Activated naive CD4-positive, alpha-beta T cell treated with anti-CD3 and anti-CD28 coated beads, Interleukin-2, amount 50 U/mL, for 16 hours (primary cell): ENCODE measurements at places on chromosomes 2 and 18.

- DNase-seq: no peak
Observed at GRCh38 chr18:38933322-38933721, 1367.7 kb upstream of the CELF4 start.

DNA sequence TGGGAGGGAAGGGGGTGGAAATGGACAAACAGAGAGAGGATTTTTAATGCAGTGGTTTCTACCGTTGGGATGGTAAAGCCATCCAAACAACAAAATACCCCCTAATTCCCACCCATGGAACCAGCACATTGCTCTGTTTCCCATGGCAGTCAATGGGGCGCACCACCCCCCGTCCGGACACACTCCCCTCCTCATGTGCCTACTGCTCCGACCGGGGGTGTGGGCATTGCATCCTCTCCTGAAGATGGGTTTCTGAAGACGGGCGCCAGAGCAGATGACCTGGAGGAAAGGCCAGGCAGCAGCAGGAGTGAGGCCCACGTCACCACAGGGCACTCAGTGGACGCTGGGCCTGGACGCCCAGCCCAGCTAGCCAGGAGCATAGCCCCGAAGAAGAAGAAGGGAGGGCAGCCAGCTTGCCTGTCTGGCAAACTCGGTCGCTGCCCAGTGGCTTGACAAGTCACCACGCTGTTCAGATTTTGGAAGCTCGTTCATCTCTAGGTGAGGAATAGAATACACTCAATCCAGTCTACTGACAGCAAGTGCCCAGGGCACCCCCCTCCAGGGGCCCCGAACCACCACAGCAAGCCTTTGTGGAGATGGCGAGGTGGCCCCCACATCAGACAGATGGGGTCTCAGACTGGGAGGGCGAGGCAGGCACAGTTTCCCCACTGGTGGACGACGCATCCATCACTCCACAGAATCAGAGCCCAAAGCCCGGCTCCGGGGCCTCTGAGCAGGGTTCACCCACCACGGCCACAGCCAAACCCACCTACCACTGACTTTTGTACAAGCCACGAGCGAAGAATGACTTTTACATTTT lies 296.2 kb upstream of the SALL3 start:
- DNase-seq: no peak

GRCh38 chr2:161994761-161995520 lies 79.1 kb downstream of the DPP4 start:
- DNase-seq: no peak

DNA sequence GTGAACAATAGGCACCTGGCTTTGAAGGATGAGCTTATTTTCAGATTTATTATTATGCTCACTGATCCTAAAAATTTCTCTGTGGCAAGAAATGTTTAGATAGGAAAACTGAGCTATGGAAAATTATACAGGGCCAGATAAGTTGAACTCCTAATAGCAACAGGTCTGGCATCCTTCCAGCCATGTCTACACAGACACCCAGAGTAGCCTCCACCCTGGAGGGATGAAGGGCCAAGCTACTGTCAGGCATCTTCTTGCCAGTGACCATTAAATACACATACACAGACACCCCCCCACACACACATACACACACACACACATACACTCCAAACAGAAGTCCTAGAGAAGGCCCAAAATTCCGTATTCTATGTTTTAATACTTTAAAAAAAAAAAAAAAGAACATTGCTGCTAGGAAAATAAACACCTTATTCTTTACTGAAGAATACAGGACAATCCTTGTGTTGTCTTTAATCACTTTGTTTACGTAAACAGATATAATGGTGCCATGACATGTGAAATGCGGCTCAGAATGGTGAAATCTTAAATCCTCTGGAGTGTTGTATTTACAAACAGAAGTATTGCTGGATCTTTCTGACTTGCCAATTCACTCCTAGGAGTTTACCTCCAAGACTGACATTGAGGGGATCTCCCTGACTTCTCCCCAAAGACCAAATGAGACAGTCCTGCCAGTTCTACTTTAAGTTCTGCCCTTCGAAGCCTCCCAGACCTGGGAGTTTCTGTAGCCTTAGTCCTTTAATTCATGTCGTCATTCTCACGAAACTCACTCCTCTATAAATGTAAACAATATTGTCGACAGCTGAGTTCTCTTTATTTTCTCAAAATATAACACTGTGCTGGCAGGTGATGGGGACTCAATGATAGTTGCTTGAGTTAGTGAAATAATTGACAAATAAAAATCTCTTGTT lies 163.1 kb downstream of the ANTXR1 start:
- DNase-seq: no peak

DNA sequence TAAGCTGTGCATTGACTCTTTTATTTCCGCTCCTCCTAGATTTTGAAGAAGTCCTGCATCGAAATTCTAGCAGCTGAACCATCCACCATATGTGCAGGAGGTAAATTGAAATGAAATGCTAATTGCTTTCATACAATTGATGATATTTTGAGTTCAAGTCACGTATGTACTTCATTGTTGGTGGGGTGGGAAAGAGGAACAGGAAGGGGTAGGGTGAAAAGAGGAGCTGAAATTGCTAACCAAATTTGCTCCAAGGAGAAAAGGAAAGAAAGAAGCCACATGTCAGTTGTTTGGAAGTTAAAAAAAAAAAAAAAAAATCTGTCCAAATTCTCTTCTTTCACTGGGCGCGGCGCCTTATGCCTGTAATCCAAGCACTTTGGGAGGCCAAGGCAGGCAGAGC lies 77.8 kb downstream of the ANTXR1 start:
- no peak for DNase-seq

DNA sequence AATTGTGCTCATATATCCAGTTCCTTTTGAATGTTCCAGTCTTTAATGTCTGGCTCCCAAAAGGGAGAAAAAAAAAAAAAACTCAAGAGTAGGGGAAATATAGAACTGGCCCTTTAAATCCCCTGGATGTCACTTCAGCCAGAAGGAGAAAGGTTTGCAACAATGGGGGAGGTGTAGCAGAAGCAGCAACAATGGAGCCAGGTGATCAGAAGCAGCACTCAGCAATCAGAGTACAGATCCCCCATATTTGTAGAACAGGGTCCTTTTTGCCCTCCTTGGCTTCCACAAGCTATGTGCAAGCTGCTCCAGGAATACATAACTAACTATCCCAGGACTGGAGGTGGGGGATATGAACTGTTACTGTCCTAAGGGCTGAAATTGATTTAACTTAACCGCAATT lies 25.8 kb upstream of the ZNF397 start:
- no peak for DNase-seq

DNA sequence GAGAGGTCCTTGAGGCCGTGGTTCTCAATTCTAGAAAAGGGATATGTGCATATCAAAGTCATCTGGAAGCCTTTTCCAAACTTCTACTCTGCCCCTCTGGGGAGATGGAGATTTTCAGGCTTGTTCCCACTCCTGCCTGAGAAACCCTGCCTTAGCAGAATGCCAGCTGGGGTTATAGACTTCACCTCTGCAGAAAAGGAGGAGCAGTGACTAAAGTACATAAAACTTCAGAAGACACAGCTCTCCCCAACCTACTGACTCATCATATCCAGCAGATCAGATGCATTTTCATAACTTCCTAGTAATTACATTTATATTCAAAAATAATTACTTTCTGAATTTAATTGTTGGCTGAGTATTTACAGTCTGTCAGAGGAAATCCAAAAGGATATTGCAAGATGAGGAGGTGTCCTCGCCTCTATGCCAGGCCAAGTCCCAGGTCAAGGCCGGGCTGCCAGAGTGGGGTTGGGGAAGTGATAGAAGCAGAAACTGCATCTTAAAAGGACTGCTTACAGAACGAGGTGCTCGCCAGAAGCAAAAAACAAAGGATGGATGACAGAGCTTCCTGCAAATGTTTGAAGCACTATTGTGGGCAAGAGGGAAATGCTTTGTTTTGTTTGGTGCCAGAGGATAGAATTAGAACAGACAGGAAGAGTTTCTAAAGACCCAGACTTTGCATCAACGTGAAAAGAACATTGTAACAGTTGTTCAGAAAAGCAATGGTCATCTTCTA lies 75.6 kb upstream of the APCDD1 start:
- no peak for DNase-seq

DNA sequence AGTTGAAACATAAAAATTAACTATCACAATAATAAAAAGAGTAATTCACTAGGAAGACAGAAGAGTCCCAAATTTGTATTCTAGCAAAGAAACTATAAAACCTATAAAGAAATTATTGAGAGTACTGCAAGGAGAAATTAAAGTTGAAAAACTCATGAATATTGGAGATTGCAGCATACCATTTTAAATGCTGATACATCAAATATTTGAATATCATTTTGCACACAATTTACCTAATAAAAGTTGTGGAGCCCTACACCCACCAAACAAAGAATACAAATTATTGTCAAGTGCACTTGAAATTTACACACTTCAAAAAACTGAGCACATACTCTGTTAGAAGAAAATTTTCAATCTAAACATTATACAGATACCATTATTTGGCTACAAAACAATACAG lies 531.6 kb upstream of the SMIM21 start:
- no peak for DNase-seq

DNA sequence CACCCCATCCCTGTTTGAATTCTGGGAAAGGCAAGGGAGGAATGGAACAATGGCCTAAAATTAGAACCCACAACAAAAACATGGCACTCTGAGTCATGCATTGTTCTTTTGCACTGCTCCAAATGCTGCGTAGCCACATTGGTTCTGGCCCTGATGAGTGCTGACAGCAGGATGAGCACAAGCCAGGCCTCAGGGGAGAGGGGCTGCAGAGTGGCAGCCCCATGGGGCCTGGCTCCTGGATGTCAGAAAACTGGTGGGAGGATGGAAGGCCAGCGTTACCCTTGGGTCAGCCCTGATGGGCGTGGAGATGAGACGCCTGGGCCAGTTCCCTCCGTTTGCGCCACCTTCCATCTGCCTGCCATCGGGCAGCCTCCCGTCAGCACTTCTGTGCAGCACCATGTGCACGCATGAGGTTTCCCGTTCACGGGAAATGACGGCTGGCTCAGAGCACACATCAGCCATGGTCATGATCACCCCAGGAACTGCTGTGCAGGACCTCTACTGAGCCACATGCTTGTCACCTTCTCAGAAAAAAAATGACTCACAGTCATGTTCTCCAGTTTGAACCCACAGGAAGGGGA lies 65.6 kb downstream of the CYP26B1 start:
- DNase-seq: no peak
